CD8-positive, alpha-beta memory T cell (primary cell): ENCODE measurements at places on chromosomes 11 and 22. TPM values are rescaled to one million over a fixed set of nuclear protein-coding genes. Genes with fewer than 3 reads are reported as not detected.

The KRTAP5-9 gene
- not detected for total RNA-seq

DNA sequence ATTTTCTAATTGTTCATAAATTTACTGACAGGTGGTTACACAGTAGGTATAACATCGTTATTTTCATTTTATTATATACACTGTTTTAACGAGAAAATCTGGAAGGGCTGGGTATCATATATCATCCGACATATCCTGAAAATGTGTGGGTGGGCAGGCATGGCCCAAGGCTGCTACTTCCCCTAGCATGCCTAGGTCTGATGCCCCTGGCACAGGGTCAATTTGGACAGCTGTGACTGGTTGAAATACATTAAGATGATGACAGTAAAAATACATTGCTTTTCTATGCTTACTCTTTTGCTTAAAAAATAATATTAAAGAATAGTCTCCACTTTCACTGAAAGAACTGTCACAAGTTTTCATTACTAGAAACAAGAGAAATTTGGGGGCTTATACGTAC lies 908.8 kb downstream of the OPCML start:
- no peaks in the 10 kb centered on the region for H3K36me3 ChIP-seq
- no peak for DNase-seq
- H3K27me3 ChIP-seq = no peaks in the 10 kb centered on the region
- no peak overlapping the region for H3K27ac ChIP-seq
- H3K4me3 ChIP-seq = no peak overlapping the region

DNA sequence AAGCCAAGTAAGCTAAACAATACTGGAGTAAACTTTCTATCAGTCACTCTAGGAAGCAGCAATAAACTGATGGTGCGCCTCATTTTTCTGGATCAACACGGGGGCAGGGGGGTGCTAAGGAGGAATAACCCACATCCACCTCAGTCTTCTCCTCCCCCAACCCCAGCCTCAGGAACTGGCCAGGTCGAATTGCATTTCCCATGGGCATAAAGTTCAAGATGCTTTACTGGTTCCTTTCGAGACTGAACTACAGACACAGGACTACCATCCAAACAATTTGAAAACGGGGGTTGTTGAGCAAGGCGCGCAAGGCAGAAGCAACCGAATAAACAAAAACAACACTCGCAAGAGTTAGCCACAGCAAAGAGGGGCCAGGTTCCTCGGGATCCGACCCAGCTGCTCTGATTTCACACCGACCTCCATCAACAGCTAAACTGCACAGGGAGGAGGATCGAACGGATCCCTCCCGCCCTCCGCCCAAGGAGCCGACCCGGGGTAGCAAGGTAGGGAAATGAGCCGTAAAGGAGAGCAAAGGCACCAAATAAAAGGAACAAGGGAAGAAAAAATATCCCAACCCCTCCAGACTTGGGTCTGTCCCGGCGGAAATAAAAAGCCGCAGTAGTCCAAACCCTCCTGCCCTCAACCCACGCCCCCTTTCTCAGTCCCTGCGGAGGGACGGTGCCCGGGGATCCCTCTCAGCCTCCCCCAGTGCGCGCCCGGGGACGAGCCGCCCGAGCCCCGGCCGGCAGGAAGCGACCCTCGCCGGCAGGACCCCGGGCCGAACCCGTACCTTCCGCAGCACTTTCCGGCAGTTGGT lies 801 bp downstream of the SESN3 start:
- H3K4me1 ChIP-seq = peaks cover 24% of the 10 kb centered on the region
- DNase-seq = peak; percentile 16
- no peaks in the 10 kb centered on the region for H3K27me3 ChIP-seq

DNA sequence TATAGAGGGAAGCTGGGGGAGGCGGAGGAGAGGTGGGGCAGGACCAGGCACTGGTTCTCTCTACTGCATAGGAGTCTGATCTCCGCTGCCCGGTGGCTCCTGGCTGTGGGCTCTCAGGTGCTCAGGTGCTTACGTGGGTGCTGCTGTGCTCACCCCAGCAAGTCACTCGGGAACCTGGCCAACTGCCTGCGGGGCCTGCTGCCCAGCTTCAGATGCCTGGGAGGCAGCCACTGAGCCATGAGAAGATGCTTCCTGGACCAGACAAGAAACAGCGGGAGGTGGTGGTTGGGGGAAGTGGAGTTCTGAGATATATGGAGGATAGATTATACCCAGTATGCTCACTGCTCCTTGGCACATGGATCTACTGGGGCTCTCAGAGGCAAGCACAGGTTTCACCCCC lies 1303.4 kb downstream of the TBC1D22A start:
- DNase-seq = no peak
- no peaks in the 10 kb centered on the region for H3K4me1 ChIP-seq
- H3K27ac ChIP-seq = no peak overlapping the region
- no peaks in the 10 kb centered on the region for H3K36me3 ChIP-seq

DNA sequence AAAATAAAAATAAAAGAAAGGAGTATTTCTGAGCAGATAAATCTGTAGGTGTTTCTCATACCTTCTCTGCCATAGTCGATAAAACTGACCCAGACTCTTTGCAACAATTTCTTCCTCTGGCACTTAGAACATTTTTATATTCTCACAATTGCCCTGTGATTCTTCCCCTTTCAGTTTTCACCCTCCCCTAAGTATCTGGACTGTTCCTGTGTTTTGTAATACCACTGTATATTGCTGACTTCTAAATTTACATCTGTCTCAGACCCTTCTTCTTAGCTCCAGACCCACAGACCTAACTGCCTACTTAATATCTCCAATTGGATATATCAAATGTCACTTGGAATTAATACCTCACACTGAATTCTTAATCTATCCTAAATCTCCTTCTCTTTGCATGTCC lies 133.4 kb upstream of the DDI1 start:
- H3K36me3 ChIP-seq = no peaks in the 10 kb centered on the region
- H3K27ac ChIP-seq = no peak overlapping the region
- H3K27me3 ChIP-seq = no peaks in the 10 kb centered on the region

DNA sequence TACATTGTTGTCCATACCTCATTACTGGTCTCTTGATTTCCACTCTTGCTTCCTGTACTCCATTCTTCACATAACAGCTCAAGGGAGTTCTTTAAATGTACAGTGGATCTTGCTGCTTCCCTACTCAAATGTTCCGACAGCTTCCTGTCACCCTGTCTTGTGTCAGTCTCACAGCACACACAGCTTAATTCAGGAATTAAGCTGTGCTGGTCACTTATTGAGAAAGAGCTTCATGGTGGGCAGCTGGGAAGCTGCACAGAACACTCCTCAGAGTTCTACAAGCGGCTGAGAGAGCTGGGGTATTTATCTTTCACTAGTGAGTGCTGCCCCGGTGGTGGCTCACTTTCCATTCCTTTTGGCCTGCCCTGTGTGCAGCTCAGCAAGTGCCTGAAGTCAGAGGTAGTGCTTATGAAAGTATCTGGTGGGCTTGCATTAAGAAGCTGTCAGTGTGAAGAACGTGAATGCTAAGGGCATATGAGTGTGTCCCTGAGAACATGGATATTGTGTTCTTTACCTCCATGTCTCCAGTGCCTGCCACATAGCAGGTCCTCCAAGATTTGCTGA lies 48.7 kb downstream of the KCNQ1OT1 start:
- no peaks in the 10 kb centered on the region for H3K27me3 ChIP-seq
- H3K4me3 ChIP-seq = no peak overlapping the region
- no peaks in the 10 kb centered on the region for H3K4me1 ChIP-seq

DNA sequence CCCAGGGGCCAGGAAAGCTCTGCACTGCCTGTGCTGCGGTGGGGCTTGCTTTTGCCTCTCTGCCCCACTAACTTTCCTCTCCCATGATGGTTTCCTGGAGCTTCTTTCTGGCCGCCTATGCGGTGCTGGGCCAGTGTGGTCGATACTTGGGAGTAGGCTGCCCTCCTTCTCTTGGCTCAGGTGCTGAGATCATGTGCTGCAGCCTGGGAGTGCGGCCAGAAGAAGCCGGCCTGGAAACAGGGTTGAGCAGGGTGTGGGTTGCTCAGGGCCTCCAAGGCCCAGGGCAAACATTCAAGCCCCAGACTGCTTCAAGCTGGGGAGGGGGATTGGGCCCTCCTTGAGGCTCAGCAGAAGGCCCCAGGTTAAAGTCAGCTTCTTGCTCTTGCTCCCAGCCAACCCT lies 125.0 kb downstream of the NTM start:
- no peaks in the 10 kb centered on the region for H3K27me3 ChIP-seq
- no peak overlapping the region for H3K4me3 ChIP-seq

GRCh38 chr11:25515576-25515975 lies 816.4 kb upstream of the ANO3 start:
- no peak for DNase-seq
- no peaks in the 10 kb centered on the region for H3K4me1 ChIP-seq
- no peak overlapping the region for H3K4me3 ChIP-seq
- H3K36me3 ChIP-seq = no peaks in the 10 kb centered on the region
- H3K27me3 ChIP-seq = no peaks in the 10 kb centered on the region

- H3K27me3 ChIP-seq = no peaks in the 10 kb centered on the region
- no peak for DNase-seq
- no peak overlapping the region for H3K27ac ChIP-seq
These were observed 663.2 kb downstream of the CNTN5 start for GRCh38 chr11:99683933-99684332.

The PHLDA2 gene
- 2.1 TPM for total RNA-seq

GRCh38 chr22:49152127-49152938 lies 675.3 kb downstream of the BRD1 start:
- H3K36me3 ChIP-seq = no peaks in the 10 kb centered on the region
- H3K4me1 ChIP-seq = no peaks in the 10 kb centered on the region
- no peak overlapping the region for H3K4me3 ChIP-seq
- no peak overlapping the region for H3K27ac ChIP-seq
- DNase-seq = no peak

DNA sequence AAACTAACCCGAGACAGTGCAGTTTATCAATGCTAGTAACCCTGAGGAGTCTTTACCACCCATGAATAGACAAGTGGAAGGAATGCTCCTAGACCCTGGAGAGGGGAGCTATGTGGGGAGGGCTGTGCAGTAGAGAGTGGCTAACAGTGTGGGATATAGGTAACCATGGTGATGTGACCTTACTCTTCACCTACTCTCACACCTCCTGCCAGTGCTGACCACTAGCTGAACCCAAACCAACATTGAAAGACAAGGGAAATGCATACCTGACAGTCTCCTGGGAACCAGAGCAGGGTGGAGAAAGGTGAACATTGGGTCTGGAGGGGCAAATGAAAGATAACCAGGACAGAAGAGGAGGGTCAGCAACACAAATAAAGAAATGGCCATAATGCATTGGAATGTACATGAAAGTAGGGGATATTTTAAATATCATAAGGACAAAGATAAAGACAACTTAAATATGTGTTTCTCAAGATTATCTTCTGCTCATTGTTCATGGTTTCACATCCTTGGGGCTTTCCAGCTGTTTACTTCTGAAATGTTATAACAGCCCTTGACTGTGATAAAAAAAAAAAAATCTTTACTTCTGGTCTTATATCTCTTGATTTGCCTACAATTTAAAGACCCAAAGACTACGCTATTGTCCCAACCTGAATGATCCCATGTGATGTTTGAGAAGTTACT lies 983.3 kb upstream of the TENM4 start:
- no peaks in the 10 kb centered on the region for H3K36me3 ChIP-seq
- no peaks in the 10 kb centered on the region for H3K4me1 ChIP-seq
- H3K27ac ChIP-seq = no peak overlapping the region
- no peaks in the 10 kb centered on the region for H3K27me3 ChIP-seq
- DNase-seq = no peak
- no peak overlapping the region for H3K4me3 ChIP-seq

The SEZ6L gene
- not detected for total RNA-seq

DNA sequence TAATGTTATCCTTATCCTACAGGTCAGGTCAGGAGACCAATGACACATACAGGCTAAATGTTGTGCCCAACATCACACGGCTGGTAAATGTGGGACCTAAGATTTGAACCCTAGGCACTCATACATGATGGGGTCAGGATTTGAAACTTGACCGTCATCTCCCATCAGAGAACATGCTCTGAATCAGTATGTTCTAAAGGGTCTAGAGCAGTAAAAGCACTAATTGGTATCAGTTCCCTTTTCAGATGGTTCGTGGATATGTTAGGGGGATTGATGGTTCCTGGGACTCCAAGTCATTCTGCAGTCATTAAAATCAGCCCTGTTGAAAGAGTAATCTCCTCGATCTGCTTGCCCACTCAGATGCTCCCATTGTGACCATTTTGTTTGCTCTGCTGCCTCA lies 65.5 kb downstream of the BMAL1 start:
- no peak overlapping the region for H3K4me3 ChIP-seq
- H3K27me3 ChIP-seq = no peaks in the 10 kb centered on the region
- H3K4me1 ChIP-seq = peaks cover 28% of the 10 kb centered on the region
- H3K36me3 ChIP-seq = no peaks in the 10 kb centered on the region
- DNase-seq = no peak

The CD3D gene
- 426 TPM for total RNA-seq

The ARHGEF17 gene
- not detected for total RNA-seq

- H3K36me3 ChIP-seq = no peaks in the 10 kb centered on the region
- no peak for DNase-seq
- no peak overlapping the region for H3K4me3 ChIP-seq
- no peak overlapping the region for H3K27ac ChIP-seq
- H3K27me3 ChIP-seq = no peaks in the 10 kb centered on the region
These were observed 14.6 kb upstream of the CELSR1 start for GRCh38 chr22:46551996-46552395.

The FAM227A gene
- total RNA-seq = 0.75 TPM

DNA sequence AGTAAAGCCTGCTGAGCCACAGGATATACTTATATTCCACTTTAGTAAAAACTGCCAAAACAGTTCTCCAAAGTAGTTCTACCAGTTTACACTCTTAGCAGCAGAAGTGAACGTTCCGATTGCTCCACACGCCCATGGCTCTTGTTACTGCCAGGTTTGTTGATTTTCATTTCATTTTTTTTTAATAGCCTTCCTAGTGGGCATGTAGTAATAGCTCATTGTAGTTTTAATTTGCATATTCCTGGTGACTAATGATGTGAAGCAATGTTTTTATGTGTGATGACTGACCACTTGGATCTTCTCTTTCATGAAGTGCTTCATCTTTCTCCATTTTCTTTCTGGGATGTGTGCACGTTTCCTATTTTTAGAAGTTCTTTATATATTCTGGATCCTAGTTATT lies 4.8 kb upstream of the C11orf97 start:
- no peak overlapping the region for H3K27ac ChIP-seq
- H3K4me3 ChIP-seq = no peak overlapping the region
- peaks cover 5% of the 10 kb centered on the region for H3K4me1 ChIP-seq
- no peaks in the 10 kb centered on the region for H3K27me3 ChIP-seq

GRCh38 chr22:24836282-24836681 lies 30.3 kb downstream of the SGSM1 start:
- no peaks in the 10 kb centered on the region for H3K27me3 ChIP-seq
- no peak for DNase-seq
- no peaks in the 10 kb centered on the region for H3K4me1 ChIP-seq
- no peak overlapping the region for H3K4me3 ChIP-seq
- no peak overlapping the region for H3K27ac ChIP-seq
- H3K36me3 ChIP-seq = no peaks in the 10 kb centered on the region

GRCh38 chr11:62601122-62601371 lies 618 bp downstream of the MTA2 start:
- peak; percentile 71 for DNase-seq
- H3K4me1 ChIP-seq = peaks cover 29% of the 10 kb centered on the region
- H3K27ac ChIP-seq = peak overlapping the region; percentile 86
- no peaks in the 10 kb centered on the region for H3K27me3 ChIP-seq

DNA sequence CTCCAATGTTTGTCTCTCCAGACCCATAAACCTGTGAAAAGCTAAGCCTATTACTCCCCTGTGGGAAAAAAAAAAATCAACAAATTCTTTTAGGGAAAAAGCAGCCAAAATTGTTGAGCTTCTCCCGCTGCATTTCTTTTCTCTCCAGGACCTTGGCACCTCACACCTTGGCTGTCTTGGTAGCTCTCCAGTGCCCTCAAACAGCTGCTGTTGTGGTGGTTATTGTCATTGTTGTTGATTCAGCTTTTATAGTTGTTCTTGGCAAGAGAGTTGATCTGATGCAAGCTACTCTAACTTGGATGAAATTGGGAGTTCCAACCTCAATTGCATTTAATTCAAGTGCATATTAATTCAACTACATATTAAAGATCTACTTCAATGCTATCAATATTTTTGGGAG lies 516.9 kb upstream of the LARGE1 start:
- no peak for DNase-seq
- no peak overlapping the region for H3K27ac ChIP-seq
- no peaks in the 10 kb centered on the region for H3K4me1 ChIP-seq
- H3K27me3 ChIP-seq = no peaks in the 10 kb centered on the region
